ENCODE measurements at places on chromosomes 11 and 22.

- DNase-seq: peak; percentile 38
Observed at GRCh38 chr11:66720223-66720898, 8.7 kb downstream of the SPTBN2 start.

- DNase-seq: peak; percentile 71
Observed at GRCh38 chr11:60899046-60899936, 7.1 kb downstream of the PRPF19 start.

DNA sequence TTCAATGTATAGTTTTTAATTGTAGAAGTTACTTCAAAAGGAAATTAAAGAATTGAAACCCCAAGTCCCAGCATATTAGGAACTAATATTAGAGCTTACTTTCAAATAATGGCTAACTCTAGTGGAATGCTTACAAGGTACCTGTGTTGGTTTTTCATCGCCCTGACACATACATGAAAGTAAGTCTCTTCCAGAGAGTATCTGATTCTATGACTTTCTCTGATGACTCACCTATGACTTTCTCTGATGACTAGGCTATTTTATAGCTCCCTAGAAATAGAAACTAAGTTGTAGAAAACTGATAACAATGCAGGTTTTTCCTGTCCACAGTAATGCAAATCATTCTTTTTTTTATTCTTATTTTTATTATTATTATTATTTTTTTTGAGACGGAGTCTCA is 33.6 kb upstream of the MMP7 start:
- peak; percentile 67 for DNase-seq

DNA sequence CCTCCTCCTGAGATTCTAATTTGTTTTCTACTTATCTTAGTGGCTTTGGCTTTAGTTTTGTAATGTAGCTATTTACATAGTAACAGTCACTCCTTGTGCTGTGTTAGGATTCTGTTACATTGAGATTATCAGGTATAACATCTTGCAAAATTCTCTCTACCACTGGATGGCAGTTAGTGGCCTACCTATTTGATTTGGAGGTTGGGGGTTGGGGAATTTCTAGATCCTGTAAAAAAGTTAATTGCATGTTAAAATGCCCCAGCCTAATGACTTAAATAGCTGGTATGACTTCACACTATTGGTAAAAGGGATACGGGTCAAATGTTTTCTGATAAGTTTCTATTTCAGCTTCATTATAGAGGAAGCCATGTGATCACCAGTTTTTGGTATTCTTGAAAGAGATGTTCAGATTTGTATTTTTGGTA is 2.8 kb downstream of the GRK3 start:
- peak; percentile 67 for DNase-seq

- DNase-seq: no peak
Observed at GRCh38 chr11:102263379-102264003, 53.8 kb upstream of the BIRC3 start.

DNA sequence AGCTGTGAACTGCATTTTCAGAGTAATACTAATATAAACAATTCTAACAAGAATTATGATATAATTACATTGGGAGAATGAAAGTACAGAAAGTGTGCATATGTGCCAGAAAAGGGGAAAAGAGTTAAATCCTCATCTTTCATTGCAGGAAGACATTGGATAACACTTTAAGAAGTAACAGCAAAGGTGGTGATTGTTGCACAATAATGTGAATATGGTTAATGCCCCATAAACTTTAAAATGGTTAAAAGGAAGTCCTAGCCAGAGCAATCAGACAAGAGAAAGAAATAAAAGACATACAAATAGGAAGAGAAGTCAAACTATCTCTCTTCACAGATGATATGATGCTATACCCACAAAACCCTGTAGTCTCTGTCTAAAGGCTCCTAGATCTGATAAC is 111.5 kb downstream of the TTC28 start:
- no peak for DNase-seq

DNA sequence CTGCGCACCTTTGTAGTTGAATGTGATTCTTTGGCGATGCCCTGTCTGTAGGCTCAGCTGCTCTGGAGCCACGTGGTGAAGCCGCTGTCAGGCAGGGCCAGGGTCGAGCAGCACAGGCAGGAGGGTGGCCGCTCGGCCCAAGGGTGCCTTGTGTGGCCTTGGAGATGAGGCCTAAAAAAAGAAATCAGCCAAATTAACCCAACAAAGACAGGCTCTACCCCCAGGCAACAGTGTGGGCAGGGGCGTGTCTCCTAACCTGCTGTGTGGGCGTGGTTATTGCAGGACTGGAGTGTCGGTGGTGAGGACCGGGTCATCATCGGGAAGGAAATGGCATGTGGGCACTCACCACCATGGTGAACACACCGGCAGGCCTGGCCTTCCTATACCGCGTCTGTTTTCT is 34.3 kb downstream of the CTTN start:
- no peak for DNase-seq

DNA sequence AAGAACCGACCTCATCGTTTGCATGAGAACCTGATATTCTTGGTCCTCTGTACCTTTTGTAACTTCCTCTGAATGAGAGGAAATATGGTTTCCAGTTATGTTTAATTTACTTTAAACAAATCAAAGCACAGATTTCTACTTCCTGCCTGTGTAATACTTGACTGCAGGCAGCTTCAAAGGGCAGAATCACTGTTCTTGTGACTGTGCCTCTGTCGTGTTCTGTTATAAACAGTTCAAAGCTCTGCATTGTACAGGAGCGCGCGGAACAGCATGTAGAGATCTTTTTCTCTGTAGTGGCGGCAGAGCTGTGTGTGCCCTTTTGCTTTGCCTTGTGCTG is 73.2 kb upstream of the CLDN5 start:
- DNase-seq: no peak

DNA sequence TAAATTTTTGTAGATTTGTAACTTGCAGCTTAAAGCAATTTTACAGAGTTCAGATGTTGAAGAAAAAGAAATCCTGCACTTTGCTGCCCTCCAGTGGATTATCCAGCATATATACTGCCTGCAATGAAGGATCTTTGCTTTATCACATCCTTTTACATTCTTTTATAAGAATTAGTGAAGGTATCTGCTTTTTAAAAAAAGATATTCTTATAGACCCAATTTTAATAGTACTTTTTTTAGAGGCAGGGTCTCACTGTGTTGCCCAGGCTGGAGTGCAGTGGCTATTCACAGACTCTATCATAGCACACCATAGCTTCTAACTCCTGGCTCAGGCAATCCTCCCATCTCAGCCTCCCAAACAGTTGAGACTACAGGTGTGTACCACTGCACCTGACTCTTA is 60.7 kb downstream of the TTC17 start:
- peak; percentile 44 for DNase-seq

DNA sequence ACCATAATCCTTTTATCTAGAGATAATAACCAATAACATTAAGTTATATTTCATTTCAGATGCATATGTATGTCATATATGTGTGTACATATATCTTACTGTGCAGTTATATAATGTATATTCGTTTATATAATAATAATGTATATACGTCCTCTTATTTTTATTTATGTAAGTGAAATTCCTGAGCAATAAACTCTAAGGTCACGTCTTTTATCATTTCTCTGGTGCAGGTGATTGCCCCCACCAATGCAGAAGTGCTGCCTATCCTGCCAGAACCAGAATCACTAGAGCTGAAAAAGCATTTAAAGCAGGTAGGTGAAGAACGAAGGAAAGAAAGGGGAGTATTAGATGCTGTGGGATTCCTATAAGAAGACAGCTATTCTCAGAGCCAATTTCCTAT is 8.8 kb downstream of the MADD start:
- DNase-seq: no peak

DNA sequence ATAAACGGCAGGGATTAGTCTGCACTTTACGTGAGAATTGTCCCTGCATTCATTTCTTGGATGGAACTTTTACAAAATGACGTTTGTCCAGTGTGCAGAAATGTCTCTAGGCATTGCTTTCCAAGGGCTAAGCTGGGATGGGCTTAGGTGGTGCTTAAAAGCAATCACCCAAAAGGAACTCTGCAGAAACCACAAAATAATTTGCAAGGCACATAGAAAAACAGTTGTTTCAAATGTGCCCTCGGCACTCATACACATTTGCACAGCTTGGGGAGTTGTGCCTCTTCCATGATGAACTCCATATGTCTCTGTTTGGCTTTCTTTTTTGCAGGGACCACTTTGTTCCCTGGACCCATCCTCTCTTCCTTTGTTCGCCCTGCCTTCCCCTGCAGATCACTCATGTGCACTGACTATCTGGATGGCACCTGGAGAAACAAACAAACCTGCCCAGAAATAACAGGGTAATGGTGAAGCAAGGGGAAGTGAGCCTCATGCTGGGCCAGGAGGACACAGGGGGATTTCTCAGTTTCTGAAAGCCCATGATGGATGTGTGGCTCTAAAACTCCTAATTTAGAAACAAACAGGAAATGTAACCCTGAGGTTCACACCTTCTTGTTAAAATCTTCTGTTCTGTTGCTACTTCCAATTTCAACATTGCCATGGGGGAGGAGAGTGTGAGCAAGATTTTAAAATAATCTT is 150.2 kb downstream of the SNX19 start:
- no peak for DNase-seq

GRCh38 chr11:15897211-15897960 is 459.0 kb downstream of the SOX6 start:
- DNase-seq: peak; percentile 3

DNA sequence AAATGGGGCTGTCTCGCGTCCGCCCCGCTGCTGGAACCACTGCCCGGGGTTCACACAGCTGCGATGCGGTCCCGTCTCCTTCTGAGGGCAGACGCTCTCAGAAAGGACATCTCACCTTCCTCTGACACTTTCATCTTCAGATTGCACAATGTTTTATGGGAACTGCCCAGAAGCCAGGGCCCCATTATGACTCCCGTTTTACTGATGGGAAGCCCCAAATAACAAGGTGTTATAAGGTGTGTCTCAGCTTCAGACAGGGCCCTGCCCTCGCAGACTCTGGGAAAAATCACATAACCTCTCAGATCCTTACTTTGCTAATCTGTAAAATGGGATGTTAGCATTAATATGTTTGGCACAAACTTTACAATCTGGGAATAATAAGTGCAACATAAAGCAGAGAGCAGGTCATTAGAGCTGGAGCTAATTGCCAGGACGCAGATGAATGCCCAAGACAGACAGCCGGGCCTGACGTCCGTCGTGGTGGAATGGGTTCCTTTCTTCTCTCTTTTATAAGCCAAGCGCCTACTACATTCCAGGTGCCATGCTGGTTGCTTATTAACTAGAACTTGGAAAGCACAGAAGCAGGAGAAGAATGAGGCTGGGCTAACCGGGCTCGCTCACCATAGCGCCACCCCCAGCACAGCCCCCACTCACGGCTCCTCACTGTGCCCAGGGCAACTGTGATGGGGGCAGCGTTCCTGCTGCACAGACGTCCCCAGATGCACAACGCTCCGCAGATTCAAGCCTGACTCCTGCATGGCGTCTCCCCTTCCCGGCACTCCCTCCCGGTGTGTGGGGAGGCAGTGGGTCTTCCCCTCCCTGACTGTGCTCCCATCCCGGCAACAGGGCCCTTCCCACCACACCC is 43.8 kb downstream of the TRMU start:
- DNase-seq: no peak

DNA sequence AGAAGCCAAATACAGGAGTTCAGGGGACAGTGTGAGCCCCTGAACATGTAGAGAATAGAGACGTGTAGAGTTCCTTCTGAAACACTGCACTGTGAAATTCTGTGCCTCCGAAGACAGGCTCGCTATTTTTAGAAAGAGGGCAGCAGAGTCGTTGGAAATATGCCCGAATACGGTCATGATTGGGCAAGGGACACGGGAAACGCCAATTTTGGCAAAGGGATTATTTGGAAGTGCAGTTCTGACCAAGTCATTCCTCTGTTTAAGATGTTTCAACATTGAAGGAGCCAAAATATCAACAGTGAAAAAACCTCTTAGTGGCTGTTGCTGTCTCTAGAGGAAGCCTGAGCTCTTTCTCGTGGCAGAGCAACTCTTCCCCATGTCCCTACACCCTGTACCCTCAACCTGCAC is 9.5 kb upstream of the CBX6 start:
- DNase-seq: peak; percentile 40

DNA sequence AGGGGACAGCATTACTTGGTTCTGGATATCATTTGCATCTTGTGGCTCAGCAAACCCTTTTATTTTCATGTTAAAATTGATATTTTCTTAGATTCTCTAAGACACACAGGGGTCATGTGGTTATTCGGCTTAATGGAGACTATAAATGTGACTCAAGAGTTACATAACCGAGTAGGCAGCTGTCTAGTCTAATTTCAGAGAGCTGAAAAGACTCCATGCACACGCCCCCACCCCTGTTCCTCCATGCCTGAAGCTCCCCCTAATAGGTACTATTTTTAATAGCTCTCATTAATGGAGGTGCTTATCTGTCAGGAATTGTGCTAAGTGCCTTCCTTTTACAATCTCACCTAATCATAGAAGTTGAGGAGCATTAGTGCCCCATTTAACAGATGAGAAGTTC is 189.2 kb upstream of the ARHGAP20 start:
- no peak for DNase-seq

DNA sequence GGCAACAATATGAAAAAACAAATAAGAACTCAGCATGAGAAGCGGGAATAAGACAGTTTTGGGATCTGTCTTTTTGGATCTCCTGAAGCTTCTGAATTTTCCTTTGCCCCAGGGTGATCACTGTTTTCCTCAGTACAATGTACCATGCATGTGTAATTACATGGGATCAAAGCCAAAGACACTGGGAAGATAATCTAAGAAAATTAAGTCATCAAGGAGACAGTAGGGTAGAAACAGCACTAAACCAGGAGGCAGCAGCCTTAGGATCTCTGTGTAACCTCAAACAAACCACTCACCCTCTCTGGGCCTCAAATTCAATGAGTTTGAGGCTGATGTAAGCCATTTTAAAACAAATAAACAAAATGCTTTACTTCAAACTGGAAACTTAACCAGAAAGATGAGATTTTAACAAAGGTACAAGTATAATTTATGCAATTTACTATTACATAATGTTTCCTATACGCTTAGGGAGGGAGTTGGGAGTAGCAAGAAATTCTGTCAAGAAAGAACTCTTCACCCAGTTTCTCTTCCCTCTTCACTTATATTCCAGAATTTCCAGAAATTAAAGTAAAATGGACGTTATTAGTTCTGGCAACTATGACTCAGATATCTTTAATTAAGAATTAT is 77.0 kb downstream of the RAB30 start:
- DNase-seq: no peak

DNA sequence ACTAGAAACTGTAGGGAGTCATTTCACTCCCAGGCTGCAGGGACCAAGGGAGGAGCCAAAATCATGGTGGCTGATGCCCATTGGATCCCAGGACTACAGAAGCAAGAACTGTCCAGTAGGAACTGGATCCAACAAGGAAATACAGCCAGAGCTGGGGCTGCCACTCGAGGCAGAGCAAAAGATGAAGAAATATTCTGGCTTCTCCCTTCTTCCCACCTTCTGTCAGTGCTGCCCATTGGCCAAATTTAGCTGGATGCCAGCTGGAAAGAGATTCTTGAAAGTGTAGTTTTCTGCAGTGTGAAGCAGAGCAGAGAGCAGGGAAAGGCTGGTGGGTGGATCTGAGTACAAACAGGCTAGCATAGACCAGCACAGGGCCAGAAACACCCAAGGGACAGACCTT is 45.6 kb downstream of the COMMD9 start:
- no peak for DNase-seq

All from suppressor macrophage treated with lipopolysaccharide for 4 hours (primary cell).